G401 (cell line): ENCODE measurements at places on chromosomes 3 and 15.
A peak's percentile ranks its signal among the peaks of the same experiment; 100 is the strongest.

DNA sequence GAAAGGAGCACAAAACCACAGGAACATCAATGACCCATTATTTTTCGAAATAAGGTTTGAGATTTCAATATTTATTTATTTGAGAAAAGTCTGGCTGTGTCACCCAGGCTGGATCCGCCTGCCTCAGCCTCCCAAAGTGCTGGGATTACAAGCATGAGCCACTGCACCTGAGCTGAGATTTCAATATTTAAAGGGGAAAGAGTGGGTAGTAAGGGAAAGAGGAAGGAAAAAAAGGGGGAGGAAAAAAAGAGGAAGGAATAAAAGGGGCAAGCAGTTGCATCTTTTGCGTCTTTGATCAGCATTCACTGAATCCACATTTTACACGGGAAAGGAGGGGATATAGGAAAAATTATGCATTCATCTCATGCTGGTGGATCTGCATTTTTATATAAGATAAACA, 47.4 kb downstream of the ERICH6 start:
- no peak for DNase-seq

- no peak for DNase-seq
Measured at GRCh38 chr3:49724586-49724985, 835 bp upstream of the GMPPB start.

GRCh38 chr15:39807791-39808190, 25.1 kb upstream of the FSIP1 start:
- DNase-seq, result no peak

- no peak for DNase-seq
Measured at GRCh38 chr15:57522148-57522547, 69.6 kb upstream of the MYZAP start.

GRCh38 chr3:106049821-106050220, 181.0 kb upstream of the CBLB start:
- no peak for DNase-seq

DNA sequence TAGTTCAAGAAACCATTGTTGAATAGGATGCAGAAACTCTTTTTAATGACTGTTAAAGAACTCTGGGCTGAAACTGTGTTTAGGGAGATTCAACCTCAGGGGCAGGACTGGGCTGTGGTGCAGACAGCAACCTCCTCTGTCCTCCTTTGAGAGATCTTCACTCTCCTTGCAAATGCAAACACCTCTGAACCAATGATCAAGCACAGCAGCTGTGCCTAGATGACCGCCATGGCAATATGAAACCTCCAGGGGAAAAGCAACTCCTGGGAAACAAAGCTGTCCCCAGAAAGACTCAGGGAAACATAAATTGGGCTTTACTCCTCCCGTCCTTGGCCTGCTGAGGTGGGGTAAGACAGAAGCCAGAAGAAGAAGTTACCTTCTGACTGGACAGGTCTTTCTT, 52.6 kb downstream of the TBC1D2B start:
- DNase-seq, result no peak

DNA sequence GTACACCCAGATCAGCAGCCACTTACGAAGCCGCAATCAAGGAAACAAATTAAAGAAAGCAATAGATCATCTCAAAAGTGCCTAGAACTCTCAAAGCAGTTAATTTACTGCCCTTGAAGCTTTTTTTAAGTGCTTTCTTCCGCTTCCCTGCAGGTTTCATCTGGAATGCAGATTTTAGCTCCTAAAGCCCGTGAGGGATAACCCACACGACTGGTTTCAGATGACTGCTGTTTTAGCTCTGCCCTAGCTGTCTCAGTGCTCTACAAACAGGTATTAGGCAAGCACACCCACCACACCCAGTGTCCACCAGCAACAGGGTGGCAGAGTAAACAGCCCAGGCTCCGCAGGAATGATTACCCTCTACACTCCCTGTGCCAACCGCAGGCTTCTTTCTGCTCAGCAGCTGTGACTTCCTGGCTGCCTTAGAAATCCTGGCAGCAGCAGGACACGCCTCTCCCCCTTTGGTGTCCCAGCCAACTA, 126.0 kb downstream of the FMN1 start:
- DNase-seq, result no peak

DNA sequence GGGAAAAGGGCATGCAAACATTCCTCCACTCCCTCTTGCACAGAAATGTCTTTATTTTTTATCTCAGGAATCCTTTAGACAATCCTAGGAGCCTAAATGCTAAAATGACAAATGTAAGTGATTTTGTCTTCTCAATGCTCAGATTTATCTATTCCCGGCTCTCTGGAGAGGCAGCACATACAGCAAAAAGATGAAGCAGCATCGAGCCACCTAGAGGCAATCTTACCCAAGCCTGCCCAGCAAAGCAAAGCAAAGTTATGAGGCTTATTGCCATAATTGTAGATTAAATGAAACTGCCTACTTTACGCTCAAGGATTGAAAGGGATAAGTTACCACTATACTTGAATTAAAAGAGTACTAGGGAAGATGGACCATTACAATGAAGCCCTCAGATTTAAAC, 750.4 kb upstream of the NR2F2 start:
- DNase-seq, result no peak

- DNase-seq, result no peak
Measured at GRCh38 chr15:57235873-57236272, 140.4 kb upstream of the CGNL1 start.

GRCh38 chr15:40270246-40270995, 12.4 kb downstream of the ANKRD63 start:
- DNase-seq, result no peak

GRCh38 chr3:44803298-44803697, 41.7 kb downstream of the KIF15 start:
- DNase-seq, result no peak

GRCh38 chr15:45128971-45129639, 574 bp downstream of the DUOXA1 start:
- DNase-seq, result no peak

GRCh38 chr3:99118381-99118780, 216.9 kb upstream of the DCBLD2 start:
- no peak for DNase-seq

DNA sequence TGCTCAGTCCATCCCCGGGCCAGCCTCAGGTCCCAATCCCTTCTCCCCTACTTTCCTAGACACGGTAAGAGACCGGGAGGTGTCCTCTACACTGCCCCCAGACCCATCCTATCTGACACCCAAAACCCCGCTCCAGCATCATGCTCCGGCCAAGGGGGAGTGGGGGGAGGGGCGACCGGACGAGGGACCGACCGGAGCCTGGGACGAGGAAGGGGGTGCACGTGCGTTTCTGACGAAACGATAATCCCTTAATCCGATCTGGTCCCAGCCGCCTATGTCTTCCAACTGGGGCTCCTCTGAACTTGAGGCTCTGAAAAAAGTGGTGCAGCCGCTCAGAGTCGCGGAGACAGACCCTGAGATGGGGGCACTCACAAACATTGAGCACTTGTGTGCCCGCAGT, 494 bp downstream of the CPLX3 start:
- DNase-seq, result no peak

- no peak for DNase-seq
Measured at GRCh38 chr3:16584880-16585279, 20.3 kb downstream of the DAZL start.

DNA sequence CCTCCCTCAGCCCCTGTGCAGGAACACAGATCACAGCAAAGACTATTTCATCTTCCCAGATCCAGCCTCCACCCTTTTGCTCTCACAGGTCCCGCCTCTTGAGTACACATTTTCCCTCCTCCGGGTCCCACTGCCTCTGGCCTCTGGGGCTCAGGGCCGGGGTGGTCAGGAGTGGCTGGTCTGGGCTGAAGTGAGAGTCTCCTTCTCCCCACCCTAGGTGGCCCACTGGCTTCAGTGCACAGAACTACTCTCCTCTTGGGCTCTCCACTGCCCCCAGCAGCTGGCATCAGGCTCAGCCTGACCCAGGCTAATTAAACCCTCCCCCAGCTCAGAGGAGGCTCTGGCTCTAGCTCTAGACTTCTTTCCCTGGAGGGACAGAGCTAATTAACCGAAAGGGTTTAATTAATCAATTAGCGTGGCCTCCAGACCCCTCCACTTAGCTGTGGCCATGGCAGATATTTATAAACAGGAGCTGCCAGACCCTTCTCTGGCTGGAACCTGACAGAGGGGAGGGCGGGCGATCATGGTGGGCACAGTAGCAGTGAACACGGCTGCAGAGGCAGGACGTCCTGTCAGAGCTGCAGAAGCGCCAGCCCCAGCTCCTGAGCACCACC, 15.1 kb downstream of the DUSP7 start:
- no peak for DNase-seq

DNA sequence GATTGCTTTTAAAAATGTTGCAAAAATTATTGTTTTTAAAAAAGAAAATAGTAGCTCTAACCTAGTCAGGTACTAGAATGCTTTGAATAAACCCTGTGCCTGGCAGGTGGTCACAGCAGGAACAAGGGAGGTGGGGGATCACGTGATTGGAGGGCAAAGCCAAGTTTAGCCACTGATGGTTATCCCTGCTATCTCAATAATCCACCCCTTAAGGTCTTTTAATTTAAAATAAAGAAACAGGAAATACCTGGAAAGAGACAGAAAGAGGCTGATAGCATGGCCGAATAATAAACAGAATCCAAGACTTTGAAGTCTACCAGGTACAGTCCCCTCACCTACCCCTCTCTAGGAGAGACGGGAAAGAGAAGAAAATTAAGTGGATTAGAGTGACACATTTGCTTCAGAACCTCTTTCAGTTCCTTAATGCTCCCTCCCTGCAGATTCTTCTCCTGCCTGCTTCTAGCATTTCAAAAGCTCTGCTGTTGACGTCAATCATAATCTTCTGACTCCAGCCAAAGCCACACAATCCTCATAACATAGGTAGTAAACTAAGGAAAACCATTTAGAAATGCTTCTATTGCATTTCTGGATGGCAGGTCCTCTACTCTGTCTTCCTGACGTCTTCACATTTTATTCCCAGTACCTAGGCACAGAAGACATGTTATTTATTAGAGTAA, 303.4 kb upstream of the MME start:
- peak; percentile 6 for DNase-seq

- no peak for DNase-seq
Measured at GRCh38 chr3:8413337-8413926, 88.2 kb upstream of the LMCD1 start.

DNA sequence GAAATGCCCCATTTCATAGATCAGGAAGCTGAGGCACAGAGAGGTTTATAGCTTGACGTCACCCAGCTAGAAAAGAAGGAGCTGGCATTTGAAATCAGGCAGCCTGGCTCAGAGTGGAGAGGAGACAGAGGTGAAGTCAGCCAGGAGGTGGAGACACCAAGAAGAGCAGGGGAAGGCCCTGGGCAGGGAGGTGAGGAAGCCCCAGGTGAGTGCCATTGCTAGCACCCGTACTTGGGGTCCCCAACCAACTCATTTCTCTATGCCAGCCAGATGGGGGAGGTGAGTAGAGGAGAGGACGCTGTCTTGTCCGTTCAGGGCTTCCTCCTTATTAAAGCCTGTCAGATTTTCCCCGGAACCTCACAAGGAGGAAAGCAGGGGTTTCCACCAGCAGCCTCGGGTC, 149.6 kb upstream of the TLE3 start:
- DNase-seq, result no peak

DNA sequence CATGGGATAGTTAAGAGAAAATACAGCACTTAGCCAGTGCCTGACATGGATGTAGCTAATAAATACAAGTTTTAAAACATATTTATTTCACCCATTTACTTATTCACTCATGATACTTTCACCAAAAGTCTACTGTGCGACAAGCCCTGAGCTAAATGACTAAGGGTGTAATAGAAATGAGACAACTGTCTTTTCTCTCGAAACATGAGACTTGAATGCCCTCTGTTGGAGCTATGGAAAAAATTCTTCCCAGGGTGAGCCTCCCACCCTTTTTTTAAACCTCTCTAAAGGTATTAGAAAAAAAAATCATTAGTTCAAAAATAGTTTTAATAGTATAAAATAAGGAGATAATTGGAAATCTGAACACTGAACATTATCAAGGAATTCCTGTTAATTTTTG, 24.3 kb upstream of the RPL14 start:
- DNase-seq, result no peak

DNA sequence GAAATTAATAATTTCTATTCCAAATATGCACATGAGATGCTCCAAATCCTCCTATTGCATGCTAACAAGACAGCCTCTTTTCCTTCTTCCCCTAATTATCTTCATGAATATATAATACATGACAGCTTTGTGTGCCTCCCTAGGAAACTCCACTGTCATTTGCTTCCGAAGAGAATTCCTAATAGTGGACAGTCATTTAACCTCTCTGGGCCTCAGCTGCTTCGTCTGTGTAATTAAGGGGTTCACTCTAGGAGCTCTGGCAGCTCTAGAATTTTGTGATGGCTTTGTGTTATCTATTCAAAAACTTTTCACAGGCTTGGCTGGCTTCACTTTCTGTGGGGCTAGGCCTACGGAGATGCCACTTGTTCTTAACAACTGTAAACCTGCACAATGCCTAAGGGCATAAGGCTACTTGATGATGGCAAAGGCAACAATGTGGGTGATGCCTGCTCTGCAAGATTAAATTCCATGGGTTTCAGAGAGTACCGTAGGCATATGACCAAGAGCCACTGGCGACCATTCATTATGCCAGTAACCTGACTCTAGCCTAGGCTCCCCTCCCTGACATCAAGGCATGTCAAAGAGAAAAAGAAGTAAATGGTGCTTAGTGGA, 333.8 kb upstream of the UMPS start:
- no peak for DNase-seq

- DNase-seq, result no peak
Measured at GRCh38 chr3:155981669-155982068, 111.2 kb downstream of the GMPS start.

- no peak for DNase-seq
Measured at GRCh38 chr15:70262591-70263274, 165.0 kb upstream of the TLE3 start.
